GM23248 (cell line): ENCODE measurements at places on chromosomes 4 and X. TPM values are rescaled to one million over a fixed set of nuclear protein-coding genes. Genes with fewer than 3 reads are reported as not detected.

CTSO gene
- polyA plus RNA-seq: 13.4 and 14.0 TPM in 2 replicates

ITGB1BP2 gene
- not detected in 2 replicates for polyA plus RNA-seq

RHOXF2B gene
- polyA plus RNA-seq: not detected in 2 replicates

BEX1 gene
- 79.4 and 79.9 TPM in 2 replicates for polyA plus RNA-seq

GRCh38 chr4:48275247-48275646 is 5.6 kb upstream of the TEC start:
- DNase-seq: no peak

DNA sequence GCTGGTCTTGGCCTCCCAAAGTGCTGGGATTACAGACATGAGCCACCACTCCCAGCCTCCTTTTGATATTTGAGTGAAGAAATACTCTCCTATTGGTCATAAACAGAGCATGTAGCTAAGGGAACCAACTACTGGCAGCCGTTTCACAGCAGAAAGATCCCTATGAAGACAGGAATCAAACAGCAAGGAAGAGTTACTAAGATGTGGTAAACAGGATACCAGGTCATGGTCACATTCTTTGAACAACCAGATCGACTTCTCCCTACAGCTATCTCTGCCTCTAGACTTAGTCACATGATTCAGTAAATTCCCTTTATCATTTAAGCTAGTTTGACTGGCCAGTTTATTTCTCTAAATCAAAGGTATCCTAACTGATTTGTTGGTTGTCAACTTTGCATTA is 9.0 kb upstream of the HNRNPD start:
- no peak for DNase-seq

GRCh38 chrX:71667328-71668247 is at the start of gene LOC101059915:
Gene LOC101059915, plus strand, starts transcription at chrX:71667546.
- DNase-seq: no peak

DNA sequence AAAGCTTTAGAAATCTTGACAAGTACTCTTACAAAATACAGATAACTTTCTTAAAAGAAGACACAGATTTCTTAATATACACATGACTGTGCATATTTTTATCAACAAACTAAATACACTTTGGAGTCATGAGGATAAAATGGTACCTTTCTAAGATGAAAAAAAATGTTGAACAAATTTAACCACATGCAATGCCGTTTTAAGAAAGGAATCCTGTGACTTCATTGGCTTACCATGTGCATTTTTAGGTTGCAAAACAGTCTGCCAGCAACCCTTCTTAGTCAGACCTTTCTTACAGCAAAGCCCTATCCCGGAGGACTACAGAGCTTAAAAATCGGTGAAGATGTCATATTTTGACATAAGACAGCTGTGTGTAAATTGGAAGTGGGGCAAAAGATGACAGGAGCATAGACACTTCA is 51.7 kb downstream of the GASK1B start:
- peak; percentile 97 for DNase-seq

DNA sequence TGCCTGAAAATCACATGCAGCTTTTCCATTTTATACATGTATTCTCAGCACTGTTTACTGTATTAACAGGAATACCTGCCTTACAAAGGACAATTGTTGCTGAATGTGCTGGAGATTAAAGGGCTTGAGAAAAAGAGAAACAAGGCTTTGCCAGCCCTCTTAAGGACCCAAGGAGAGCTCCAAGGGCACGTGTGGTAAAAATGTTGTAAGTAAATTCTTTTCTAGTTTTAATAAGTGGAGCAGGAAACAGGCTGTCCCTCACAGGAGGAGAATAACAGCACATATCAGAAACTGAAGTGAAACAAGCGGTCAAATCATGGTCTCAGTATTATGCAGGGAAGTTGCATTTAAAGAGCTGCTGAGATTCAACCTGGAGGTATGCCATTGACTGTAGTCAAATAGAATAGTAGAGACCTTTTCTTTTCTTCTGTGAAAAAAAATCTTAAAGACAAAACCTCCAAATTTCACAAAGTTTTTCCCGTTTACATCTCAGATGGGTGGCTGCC is 18.5 kb downstream of the IGFBP7 start:
- DNase-seq: no peak

DNA sequence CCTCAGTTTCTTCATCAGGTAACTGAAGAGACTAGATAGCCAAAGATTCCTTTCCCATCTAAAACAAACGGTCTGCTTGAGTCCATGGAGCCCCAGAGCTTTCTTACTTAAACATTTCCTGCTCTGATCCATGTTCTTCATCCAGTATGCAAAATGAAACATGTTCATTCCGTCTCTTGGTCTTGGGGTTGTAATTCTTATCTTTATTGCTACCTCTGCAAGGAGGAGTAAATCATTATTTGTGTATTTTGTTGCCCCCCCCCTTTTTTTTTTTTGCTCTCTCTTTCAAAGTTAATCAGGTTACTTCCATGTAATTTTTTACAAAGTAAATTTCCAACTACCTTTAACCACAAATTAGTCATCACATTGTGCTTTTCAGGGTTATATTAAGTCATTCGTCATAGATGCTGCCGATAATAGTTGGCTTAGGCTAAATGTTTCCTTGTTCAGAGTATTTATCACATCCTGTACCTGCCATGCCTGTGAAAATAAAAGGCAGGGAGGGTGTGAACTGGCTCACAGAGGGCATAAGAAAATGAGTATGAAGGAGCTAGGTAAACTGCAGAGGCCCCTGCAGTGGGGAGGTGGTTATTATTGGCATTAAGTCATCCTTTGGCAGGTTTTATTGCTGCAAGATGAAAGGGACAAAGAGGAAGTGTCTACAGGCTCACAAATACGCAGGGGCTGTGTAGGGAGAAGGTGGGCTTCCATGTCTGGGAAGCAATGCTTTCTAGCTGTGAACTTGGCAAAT is 76.7 kb upstream of the HS3ST1 start:
- no peak for DNase-seq

GRCh38 chrX:86014421-86014820 is 32.9 kb downstream of the CHM start:
- no peak for DNase-seq

DNA sequence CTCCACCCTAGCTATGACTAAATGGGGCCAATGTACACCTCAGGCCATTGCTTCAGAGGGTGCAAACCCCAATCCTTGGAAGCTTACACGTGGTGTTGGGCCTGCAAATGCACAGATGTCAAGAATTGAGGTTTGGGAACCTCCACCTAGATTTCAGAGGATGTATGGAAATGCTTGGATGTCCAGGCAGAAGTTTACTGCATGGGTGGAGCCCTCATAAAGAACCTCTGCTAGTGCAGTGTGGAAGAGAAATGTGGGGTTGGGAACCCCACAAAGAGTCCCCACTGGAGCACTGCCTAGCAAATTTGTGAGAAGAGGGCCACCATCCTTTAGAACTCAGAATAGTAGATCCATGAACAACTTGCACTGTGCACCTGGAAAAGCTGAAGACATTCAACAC is 284.1 kb downstream of the ANTXR2 start:
- no peak for DNase-seq

DNA sequence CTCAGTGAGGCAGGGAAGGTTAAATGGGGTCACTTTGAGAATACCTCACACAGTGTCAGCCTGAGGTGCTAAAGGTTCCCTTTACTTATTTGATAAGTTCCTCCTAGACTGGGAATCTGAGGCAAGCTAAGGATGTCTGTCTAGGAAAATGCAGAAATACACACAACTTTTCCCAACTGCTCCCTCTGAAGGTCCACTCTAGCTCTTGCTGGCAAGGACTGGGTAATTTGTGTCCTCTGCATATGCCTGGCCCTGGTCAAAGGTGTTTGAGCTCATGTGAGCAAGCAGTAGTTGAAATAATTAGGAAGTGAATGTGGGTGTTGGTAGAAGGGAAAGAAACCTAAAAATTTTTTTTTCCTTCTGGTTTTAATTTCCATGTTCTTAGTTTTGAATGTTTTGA is 21.3 kb downstream of the TXLNG start:
- peak; percentile 63 for DNase-seq

GRCh38 chr4:182207830-182208396 is 35.3 kb upstream of the TENM3 start:
- peak; percentile 53 for DNase-seq

DNA sequence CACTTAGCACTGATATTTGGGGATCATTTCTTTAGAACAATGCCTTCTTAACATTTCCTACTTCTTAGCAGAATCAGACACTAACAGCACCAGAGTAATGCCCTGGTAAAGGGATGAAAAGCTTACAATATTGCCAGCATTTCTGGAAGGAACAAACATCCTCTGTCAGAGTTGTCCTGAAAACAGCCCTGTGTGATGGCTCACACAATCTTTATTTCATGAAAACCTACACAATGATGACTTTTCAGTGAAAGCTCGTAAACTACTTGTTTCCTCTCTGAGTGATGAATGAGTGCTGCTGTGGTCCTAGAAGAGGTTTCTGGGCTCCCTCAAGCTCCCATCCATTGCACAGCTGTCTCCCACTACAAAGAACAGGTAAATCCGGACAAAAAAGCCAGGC is 52.8 kb downstream of the GPC4 start:
- DNase-seq: no peak

GRCh38 chr4:155903453-155903852 is at the start of gene TDO2:
Gene TDO2, plus strand, starts transcription at chr4:155903696. Its CDS starts 63 bp downstream, at chr4:155903759.
- no peak for DNase-seq

DNA sequence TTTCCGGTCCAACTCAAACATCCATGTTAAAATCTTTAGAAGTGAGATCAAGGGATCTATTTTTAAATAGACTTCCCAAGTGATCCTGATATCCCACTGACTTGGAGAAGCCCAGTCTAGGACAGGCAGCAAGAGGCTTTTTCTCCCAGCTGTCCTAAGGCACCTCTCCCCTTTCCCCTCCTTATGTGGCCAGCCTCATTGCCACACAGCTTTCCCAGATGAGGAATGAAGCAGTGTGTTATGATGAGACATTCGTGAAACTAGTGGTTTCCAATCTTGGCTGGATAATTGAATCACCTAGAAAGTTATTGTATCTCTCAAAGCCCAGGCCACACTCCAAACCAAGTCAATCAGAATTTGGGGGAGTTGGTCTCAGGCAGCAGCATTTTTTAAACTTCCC is 16.8 kb upstream of the HSD17B13 start:
- no peak for DNase-seq

DNA sequence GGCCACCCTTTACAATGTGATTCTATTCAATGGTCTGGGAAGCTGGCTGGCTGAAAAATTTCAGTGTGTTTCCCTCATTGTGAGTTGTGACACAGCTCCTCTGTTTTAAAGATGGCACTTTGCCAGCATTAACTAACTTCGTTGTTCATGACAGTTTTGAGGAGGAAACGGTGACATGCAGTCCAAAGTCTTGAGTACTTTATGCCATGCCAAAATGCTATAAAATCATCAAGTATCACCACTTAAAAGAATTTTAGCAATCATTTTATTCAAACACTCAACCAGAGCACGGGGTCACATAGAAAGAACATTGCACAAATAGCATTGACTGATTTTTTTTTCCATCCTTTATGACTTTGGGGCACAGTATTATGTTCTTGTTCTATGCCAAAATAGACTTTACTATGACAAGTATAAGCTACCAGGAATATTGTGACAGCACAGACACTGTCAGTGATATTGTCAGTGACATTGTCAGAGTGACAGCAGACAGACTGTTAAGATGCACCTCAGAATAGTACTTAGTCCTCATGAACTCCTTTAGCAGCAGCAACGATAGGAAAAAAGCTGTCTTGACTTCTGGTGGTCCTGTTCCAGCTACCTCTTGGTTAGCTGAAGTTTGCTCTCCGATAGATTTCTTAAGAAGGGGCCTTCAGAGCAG is 46.7 kb downstream of the CXCL13 start:
- DNase-seq: no peak

GRCh38 chr4:7818399-7818911 is 121.2 kb downstream of the AFAP1 start:
- no peak for DNase-seq

DNA sequence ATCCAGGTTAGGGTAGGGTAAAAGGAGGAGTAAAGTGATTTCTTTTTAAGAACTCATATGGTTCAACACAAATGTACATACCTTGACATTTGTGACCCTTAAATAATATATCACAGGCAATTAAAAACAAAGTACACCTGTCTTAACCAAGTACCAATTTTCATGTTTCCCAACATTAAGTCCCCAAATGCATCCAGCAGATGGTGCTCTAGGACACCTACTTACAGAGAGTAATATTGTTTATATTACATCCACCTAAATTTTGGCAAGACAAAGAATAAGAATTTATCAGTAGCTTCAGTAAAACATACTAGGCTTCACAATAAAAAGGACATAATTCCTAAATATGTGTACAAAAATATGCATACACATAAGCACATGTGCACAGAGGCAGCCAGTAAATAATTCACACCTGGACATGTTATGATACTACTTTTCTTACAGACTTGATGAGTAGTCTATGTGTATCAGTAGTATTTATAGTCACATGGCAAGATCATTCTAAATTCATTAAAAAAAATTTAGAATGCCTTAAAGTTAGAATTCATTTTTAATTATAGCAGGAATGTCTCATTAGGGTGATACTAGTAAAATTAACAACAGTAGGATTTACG is 219.7 kb downstream of the DCLK2 start:
- DNase-seq: peak; percentile 71

DNA sequence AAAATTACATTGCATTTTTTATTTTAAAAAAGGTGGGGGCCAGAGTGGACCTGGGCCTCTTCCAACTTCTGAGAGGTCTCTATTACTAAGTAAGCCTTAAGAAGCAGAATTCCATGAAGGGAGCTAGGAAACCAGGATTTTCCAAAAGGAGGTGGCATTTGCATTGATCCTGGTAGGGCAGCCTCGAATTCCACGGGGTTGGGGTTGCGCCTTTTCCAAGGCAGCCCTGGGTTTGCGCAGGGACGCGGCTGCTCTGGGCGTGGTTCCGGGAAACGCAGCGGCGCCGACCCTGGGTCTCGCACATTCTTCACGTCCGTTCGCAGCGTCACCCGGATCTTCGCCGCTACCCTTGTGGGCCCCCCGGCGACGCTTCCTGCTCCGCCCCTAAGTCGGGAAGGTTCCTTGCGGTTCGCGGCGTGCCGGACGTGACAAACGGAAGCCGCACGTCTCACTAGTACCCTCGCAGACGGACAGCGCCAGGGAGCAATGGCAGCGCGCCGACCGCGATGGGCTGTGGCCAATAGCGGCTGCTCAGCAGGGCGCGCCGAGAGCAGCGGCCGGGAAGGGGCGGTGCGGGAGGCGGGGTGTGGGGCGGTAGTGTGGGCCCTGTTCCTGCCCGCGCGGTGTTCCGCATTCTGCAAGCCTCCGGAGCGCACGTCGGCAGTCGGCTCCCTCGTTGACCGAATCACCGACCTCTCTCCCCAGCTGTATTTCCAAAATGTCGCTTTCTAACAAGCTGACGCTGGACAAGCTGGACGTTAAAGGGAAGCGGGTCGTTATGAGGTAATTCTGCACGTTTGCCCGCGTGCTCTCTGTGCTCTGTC is at the start of gene PGK1:
Gene PGK1 (plus strand): TSS at position 626 of the 824 bp plus-strand sequence. CDS start 93 bp downstream, at position 719.
- DNase-seq: peak; percentile 95

DNA sequence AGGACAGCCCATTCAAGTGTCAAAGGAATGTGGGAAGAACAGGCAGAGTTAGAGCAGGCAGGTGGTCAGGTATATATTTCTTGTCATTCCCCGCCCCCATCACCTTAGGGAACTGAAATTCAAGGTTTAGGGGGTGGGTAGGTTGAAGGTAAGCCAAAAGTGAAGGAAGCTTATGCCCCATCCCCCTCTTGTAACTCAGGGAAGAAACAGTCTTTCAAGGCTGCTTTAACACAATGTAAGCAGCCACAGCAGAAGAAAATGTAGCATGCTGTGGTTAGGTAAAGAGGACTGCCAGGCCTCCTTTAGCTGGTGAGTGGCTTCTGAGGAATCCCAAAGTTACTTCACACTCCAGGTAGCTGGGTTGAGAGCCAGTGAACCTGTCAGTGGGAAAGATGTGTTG is 122.3 kb downstream of the RS1 start:
- DNase-seq: no peak

GRCh38 chr4:4488405-4489404 is 53.1 kb downstream of the STX18 start:
- peak; percentile 84 for DNase-seq
